ENCODE measurements at places on chromosomes 4 and X.

GRCh38 chr4:19239565-19239964, 1012.1 kb upstream of the SLIT2 start:
- DNase-seq = no peak

- DNase-seq = no peak
Observed at GRCh38 chr4:150439451-150439933, 142.5 kb upstream of the MAB21L2 start.

GRCh38 chrX:31058284-31058683, 13.6 kb downstream of the FTHL17 start:
- no peak for DNase-seq

DNA sequence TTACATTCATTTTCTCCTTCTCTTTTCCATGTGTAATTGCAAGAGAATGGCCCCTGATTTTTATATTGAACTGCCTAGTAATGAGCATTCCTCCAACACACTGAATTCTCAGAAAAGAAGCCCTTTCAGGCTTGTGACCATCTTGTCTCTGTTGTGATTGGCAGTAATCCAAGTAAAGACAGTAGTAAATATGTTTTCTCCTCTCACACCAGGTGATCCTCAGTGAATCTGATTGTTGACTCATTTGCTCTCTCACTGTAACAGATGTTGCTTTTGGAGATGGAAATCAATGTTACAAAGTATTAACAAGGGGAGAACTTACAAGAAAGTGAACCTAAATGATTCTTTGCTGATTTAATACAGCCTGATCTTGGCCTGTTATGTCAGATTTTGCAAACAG, 271.0 kb downstream of the AFF2 start:
- no peak for DNase-seq

DNA sequence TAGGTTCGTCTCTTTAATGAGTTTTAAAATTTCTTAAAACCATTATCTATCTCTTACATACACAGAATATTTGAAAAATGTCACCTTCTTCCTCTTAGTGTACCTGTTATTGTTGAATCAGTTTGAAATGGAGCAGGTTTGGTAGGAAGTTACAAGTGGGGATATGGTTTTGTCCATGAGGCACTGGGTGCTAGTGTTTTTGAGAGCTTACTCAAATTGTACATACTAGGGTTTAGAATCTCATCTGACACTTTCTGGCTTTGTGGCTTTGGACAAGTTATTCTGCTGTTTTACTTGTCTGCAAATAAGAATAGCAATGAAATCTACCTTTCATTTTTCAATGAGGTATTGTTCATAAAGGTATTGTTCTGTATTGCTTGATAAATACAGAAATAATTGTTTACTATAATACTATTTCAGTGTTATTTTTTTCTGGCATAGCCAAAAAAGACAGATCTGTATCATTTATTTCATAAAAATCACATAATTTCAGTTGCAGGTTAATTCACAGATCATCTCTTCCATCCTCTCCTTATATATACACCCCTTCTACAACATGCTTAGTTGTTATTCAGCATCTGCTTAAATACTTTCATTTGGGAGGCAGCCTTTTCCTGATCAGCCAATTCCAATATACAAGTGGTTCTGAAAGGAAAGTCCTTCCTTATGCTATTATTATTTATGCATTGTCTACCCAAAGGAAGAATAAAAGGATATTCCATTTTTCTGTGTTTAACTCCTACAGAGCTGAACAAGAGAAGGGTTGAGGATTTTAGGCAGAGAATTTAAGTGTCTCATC, 13.3 kb downstream of the NCAPG start:
- DNase-seq = no peak

DNA sequence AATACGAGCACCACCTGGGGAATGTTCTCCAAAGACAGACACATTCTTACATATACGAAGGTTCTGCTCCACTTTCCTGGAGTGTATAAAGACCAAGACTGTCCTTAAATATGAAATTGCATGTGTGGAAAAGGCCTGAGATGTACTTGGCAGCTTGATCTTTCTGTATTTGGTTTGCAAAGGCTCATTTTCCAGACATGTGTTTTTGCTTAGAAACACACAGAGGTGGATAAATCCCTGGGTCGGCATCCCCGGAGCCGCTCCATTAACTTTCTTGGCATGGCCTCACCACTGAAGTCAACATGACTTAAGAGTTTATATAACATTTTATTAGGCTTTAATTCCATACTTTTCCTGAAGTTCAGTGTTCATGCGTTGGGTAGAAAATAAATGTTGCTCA, 239.4 kb downstream of the LDB2 start:
- DNase-seq = no peak

- no peak for DNase-seq
Observed at GRCh38 chr4:185811509-185812364, at the start of gene SORBS2. TSS of gene SORBS2 (minus strand) at chr4:185812194. CDS start at chr4:185690571, 121,623 bp downstream.

GRCh38 chrX:123260920-123261418, 76.9 kb downstream of the GRIA3 start:
- DNase-seq = no peak

DNA sequence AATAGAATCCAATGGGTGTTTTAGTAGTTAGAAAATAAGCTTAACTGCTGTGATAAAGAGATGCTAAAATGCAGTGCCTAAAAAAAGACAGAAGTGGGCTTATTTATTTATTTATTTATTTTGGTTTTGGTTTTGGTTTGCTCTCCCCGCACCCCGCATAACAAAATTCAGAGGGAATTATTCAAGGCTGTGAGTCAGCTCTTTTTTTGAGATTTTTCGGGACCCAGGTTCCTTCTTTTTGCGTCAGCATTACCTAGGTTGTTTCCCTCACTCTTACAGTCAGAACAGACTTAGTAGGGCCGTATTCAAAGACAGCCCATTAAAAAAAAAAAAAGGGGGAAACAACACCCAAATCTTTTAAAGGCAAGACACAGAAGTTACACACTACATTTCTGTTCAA, 1495.5 kb upstream of the ADGRL3 start:
- DNase-seq = no peak

DNA sequence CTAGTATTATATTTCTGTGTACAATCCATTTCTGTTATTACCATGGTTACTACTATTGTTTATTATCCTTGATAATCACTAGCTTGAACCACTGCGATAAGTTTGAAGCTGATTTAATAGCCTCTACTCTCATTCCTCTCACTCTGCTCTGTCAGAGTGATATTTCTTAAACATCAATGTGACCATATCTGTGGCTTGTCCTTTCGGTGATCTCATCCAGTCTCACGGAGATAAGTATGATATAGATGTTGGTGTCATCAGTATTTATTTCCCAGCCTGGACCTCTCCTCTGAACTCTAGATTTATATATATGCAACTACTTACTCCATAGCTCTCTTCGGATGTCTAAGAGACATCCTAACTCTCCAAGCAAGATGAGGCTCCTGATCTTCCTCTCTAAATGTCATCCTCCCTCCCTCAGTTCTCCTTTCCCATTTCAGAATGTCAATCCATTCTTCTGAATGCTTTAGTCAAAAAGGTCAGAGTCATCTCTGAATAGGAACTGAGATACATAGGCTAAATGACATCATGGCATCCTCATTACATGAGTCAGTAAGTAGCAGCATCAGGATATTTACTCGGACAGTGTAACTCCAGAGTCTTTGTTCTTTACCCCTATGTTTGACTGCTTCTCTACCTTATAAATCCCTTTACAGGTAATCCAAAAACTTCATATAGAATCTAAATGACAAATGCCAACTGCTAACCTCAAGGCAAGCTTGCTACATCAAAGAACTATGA, 129.5 kb downstream of the PACRGL start:
- DNase-seq = no peak

DNA sequence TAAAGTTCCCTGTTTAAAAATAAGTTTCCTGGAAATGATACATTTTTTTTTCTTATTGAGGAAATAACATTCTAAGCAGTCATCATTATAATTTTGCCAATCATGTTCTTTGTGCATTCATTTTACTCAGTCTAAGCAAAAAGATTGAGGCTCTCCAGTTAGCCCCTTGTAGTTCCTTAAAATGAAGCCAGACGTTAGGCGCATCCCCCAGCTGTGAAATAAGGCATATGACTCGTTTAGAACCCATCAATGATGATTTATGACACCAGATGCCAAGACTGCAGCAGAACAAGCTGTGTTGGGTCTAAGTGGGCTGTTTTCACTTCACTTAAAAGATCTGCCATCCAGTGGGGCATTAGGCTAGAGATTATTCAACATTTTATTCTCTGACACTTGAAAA, 17.0 kb downstream of the PDGFC start:
- DNase-seq = no peak

DNA sequence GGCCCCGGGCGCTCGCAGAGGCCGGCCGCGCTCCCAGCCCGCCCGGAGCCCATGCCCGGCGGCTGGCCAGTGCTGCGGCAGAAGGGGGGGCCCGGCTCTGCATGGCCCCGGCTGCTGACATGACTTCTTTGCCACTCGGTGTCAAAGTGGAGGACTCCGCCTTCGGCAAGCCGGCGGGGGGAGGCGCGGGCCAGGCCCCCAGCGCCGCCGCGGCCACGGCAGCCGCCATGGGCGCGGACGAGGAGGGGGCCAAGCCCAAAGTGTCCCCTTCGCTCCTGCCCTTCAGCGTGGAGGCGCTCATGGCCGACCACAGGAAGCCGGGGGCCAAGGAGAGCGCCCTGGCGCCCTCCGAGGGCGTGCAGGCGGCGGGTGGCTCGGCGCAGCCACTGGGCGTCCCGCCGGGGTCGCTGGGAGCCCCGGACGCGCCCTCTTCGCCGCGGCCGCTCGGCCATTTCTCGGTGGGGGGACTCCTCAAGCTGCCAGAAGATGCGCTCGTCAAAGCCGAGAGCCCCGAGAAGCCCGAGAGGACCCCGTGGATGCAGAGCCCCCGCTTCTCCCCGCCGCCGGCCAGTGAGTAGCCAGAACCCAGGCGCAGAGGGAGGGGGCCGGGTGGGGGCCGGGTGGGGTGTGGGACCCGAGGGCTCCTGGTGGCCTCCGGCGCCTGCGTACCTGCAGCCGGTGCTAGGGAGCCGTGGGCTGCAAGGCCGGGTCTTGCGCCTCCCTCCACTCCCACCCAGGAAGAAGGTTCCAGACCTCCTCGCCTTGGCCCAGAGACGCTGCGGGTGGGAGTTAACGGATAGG, 534 bp downstream of the MSX1 start:
- DNase-seq = no peak

GRCh38 chrX:133570549-133570948, 155.3 kb upstream of the GPC4 start:
- DNase-seq = no peak
